ENCODE measurements at places on chromosomes 2 and 18.

GRCh38 chr2:125543968-125544514 lies 1111.9 kb upstream of the GYPC start:
- no peak for DNase-seq

DNA sequence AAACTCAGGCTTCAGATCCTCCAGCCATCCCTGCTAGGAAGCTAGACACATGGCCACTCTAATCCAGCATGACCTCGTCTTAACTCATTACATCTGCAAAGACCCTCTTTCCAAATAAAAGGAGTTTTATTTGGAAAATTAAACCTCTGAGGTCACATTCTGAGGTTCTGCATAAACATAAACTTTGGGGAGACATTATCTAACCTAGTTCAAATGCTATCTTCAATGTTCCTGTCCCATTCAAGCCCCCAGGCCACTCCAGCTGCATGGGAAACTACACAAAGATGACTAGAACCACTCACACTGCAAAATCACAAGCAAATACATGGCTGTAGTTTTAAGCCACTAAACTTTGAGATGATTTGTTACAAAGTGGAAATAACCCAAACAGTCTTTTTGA lies 99.0 kb upstream of the RNF152 start:
- DNase-seq, result no peak

DNA sequence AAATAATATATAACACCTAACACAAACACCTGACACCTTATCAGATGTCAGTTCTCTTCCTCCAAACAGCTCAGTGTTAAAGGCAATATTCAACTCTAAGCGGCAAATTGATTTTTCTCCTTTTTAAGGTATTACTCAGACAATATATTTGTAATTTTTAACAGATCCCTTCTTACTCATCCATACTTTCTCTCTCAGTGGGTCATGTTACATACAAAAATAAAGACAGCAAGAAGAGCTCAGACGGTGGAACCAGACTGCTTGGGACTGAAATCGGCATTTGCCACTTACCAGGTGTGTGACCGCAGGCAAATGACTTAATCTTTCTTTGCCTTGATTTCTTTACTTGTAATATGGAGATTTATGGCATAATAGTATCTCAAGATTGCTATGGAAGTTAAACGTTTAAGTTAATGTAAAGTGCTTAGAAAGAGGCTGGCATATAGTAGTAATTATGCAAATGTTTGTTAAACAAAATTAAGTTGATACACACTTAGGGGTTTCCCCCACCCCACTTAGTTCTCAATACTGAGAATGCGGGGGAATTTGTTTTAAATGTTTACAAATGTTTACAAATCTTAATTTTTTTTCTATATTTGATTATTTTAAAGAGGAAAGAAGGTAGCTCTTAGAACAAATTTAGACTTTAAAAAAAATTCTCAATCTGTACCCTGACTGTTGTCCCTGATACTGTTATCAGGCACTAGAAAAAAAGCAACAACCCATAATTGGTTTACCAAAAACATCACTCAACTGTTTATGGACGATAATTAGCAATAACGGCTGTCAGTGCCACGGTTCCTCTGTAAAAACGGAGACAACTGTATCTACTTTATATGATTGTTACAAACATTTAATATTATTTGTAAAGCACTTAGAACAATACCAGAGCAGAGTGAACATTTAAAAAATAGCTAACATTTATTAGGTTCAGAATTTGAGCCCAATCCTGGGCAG lies 25.6 kb downstream of the MAP3K2 start:
- peak; percentile 2 for DNase-seq

GRCh38 chr2:167271932-167272331 lies 383.7 kb downstream of the XIRP2 start:
- no peak for DNase-seq

DNA sequence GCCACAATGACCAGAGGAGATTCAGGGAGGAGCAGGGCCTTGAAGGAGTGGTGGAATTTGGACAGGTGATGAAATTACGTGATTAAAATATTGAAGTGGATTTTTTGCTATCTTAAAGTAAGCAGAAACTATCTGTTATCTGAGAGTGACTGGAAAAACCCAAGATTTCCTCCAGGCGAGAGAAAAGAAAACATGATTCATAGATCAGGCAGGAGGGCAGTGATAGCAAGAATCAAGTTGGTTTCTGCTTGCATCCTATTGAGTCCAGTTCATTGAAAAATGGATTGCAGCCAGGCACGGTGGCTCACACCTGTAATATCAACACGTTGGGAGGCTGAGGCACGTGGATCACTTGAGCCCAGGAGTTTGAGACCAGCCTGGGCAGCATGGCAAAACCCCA lies 127.8 kb downstream of the NXPH2 start:
- DNase-seq, result no peak

- no peak for DNase-seq
These were observed 65.4 kb downstream of the TRIP12 start for GRCh38 chr2:229856413-229856812.

DNA sequence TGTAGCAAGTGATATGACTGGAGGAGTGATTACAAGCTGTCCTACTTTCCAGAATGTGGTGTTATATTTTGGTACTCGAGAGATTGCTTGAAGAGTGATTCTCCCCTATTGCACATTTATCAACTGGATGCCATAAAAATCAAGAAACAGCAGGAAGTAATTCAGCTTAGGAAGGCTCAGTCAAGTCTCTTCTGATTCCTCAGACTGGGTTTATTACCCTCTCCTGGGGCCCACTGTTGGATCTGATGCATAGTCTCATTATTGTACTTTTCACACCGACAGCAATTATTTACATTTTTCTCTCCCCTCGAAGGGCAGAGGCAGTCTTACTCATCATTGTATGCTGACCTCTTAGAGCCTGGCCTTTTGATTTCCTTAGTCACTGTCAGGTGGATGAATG lies 9.3 kb downstream of the NOSTRIN start:
- no peak for DNase-seq

GRCh38 chr18:46678785-46679399 lies 21.9 kb upstream of the LOXHD1 start:
- no peak for DNase-seq

GRCh38 chr18:53991805-53992204 lies 232.7 kb downstream of the MBD2 start:
- DNase-seq, result no peak

DNA sequence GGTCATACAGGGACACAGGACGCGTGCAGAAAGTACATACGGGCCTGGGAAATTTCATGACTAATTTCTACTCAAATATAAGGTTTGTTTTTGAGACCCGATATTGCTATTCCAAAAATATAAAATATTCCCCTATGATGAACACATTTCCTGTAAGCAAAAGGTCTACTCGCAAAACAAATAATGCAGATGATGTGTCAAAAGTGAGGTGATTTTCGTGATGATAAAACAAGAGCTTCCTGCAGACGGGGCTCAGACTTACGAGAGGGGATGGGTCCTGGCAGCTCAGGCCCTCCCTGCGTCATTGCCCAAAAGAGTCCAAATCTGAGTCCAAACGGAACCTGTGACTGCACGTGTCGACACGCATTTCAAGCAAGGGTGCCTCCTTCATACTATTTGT lies 62.7 kb downstream of the MBP start:
- no peak for DNase-seq

GRCh38 chr2:48600204-48600813 lies 17.3 kb upstream of the GTF2A1L start:
- peak; percentile 40 for DNase-seq

DNA sequence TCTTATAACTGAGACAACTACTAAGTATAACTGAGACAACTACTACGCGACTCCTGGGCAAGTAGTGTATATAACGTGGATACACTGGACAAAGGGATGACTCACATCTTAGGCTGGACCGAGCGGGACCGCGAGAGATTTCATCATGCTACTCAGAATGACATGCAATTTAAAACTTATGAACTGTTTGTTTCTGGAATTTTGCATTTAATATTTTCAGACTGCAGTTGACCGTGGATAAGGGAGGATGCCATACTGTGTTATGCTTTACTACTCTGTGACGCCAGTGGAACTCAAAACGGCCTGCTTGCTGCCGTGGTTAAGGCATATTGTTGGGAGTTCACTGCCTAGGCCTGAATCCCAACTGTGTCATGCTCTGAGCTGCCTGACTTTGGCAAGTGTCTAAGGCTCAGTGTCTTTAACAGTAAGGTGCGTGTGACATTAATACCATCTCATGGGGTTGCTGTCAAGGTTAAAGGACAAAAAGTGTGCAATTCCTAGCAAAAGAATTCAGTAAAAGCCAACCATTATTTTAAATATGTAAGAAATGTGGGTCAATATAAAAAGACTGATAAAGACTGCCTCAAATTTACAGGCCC lies 64.6 kb downstream of the BMP10 start:
- no peak for DNase-seq

DNA sequence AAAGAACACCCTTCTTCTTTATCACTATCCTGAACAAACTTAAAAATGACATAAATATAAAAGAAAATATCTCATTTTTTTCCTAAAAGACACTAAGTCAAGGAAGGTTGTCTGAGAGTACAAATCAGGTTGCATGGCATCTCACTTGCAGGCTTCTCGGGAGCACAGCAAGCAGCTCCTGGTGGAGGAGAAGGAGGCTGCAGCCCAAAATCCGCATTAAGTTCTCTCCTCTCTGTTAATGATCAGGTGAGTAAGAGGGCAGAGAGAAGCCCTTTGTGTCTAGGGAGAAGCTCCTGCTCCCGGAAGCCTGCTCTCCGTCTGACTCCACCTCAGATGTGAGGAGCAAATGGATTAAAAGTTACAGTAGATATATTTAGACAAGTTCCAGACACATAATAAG lies 35.0 kb upstream of the DOK6 start:
- no peak for DNase-seq
